ENCODE measurements at places on chromosomes 6 and 20.

DNA sequence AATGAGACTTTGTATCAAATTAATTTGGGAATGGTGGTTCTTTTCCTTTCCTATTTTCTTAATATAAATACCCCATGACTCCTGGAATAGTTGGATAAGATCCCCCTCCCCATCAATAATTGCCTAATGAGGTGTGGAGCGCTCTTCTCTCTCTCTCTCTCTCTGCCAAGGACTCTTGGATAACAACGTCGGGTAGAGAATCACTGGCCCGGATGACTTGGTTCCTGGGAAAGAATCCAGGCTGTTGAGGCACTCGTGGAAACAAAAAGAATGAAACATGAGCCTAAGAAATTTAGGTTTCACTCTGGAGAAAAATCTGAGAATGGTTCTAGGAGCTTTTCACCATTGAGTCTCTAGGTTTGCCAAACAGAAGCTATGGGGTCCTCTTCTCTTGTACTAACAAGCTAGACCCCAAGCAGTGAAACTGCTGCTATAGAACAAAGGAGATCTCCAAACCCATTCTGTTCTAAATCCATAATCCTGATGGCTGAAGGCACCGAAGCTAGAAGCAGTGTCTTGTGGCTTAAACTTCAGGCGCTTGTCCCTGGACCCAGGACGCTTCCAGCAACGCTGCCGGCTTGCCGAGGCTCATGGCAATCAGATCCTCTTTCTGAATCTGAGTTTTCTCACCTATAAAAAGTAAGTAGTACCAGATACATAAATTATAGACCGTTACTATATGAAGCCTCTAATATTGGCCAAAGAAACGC, 241.6 kb upstream of the BTBD3 start:
- no peak for DNase-seq

GRCh38 chr6:50785921-50786320, 32.8 kb upstream of the TFAP2B start:
- DNase-seq, result no peak

- no peak for DNase-seq
Measured at GRCh38 chr6:113009682-113010081, 662.6 kb downstream of the RFPL4B start.

DNA sequence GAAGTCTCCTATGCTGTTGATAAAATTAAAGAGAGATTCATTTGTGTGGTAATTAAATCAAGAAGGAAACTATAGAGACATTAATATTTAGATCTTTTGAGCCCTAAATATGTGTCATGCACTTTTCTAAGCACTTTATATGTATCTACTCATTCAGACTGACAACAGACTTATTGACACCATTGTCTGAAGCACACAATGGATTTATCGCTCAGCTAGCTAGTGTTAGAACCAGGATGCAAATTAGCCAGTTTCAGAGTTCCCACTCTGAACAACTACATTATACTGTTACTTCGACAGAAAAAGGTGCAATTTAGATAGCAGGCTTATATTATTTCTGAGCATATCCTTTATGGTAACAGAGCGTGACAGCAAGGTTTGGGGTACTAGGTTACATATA, 27.7 kb upstream of the KIAA0408 start:
- no peak for DNase-seq

DNA sequence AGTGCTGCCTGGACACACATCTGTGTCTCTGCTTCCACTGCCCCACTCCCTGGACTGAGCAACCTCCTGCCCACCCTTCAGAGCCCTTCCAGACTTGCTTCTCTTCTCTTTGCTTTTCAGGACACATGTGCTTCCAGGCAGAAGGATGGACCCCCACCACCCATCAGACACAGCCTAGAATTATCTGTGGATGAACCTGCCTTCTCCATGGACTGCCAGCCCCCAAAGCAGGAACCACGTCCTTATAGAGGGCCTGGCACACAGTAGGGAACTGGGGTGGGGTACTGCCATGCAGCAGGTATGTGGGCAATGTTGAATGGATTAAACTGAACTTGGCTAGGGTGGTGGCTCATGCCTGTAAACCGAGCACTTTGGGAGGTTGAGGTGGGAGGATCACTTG, 3.6 kb downstream of the KIAA1755 start:
- DNase-seq, result no peak

DNA sequence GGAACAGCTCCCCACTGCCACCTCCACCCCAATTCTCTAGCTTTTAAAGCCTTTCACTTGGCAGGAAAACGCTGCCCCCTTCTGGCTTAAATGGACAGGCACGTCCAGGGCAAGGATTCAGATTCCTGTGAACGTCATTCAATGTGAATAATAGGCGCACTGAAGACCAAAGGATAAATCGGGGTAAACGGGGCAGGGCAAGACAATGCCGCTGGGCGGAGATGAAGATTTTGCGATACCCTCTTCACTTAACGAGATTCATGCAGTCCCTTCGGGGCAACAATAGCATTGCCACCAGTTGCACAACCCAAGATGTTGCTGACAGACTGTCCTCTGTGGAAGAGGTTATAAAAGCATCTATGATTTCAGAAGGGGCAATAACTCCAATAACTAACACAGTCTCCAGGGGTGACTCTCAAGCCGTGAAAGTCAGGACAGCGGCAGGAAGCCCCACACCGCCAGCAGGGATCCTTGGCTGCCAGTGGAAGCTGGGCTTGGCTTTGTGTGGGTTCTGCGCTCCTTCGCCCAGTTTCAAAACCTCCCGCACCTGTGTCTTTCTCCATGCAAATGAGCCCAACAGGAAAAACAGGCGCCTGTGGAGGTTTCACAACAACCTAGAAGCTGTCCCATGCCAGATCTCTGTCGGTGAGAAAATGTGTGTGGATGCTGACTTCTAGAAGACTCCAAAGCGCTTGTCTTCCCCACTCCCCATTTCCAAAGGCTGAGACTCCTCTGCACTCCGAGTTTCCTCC, 291.8 kb downstream of the BMP7 start:
- no peak for DNase-seq

GRCh38 chr6:144582939-144583613, 297.9 kb downstream of the UTRN start:
- DNase-seq, result peak; percentile 2

DNA sequence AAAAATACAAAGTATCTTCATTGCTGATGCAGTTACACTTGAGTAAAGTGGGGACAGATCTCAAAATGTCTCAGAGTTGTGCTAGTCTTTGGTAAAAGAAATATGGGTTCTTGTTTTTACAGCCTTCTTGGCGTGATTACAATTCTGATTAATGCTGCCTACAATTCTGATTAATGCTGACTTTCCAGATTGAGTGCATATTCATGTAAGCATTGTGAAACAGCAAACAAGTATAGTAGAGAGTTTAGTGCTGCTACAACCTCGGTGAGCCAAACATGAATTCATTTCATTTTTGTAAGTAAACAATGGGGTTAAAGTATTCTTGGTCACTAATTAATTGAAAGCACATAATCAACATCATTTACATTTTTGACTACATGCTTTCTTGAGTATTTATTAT, at the start of gene DEFB113:
Gene DEFB113 (minus strand): TSS at position 21 of the 400 bp plus-strand sequence. CDS start 0 bp downstream, at position 21.
- no peak for DNase-seq

DNA sequence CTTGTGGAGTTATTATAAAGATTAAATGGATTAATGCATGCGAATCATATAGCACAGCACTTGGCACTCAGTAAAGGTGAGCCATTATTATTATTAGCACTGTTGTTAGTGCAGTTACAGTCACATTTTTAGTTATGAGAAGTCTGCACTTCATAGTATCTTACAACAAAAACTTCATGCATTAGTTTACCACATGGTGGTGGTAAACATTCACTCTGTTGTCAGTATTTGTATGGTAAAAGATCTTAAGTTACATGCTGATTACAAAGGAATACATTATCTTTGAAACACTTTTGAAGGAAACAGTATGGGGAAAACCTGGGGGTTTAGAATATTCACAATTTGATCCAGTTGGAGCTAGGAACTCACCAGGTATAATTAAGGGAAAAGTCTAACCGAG, 20.8 kb downstream of the TMEM14A start:
- DNase-seq, result no peak

- DNase-seq, result no peak
Measured at GRCh38 chr20:44073011-44073674, 113.8 kb downstream of the JPH2 start.

DNA sequence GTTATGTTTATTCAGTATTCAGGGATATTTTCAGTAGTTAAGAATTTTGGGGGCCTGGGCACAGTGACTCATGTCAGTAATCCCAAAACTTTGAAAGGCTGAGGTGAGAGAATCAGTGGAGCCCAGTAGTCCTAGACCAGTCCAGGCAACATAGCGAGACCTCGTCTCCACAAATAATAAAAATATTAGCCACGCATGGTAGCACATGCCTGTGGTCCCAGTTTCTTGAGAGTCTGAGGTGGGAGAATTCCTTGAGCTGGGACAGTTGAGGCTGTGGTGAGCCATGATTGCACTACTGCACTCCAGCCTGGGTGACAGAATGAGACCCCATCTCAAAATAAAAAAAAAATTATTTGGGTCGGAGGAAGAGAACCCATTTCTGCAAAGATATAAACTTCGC, 20.3 kb downstream of the ADGRG6 start:
- DNase-seq, result no peak

GRCh38 chr6:160030103-160030502, 61.2 kb downstream of the IGF2R start:
- DNase-seq, result no peak

DNA sequence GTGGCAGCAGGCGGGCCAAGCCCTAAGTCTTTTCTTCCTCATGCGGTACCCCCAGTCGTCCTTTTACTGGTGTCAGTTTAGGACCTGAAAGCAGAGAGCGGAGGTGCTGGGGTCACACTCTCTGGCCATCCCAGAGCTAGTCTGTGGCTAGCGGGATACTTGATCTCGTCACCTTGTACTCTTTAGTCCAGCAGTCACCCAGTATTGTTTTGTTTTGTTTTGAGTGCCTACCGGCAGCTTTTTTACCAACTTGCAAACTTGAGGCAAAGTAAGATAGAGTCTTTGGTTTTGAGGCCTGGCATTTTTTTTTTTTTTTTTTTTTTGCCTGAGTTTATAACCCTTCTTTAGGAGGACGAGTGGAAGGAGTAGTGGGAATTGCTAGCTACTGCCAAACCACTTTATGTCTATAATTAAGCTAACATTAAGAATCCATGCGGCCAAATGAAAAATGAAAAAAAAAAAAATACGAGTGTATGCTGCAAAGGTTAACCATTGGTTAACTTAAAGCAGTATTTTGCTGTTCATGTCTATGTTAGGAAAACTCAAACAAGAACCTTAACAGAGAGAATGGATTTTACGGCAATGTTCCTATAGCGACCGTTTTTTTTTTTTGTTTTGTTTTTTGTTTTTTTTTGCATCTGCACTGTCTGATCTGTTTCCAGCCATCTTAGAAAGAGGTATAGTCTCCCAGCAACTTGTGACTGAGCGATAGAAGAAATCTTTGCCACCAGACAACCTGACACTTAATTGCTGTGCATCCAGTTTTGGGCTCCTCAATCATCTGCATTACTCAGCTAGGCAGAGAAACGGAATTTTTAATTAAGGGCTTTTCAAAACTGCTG, 56.9 kb downstream of the FAM217A start:
- no peak for DNase-seq

DNA sequence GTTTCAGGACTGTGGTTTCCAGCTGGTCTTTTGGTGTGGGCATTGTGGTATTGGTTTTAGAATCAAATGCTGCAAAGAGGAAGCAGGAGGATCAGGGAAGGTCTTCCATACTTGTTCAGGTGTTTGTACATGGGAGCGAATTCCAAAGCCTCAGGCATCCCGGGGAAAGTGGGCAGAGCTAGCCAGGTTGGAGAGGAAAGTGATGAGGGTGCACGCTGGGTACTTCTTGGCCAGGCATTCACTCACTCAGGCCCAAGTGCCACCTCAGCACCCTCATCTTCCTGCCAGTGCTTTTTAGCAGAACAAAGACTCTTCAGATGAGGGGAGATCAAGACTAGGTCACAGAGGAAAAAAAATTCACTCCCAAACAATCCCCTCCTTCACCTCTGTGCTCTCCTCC, 241.1 kb upstream of the TBX18 start:
- DNase-seq, result no peak

- DNase-seq, result no peak
Measured at GRCh38 chr6:112407101-112407590, 60.0 kb downstream of the RFPL4B start.

- no peak for DNase-seq
Measured at GRCh38 chr6:25186919-25187318, 92.3 kb upstream of the CARMIL1 start.

Data from activated naive CD4-positive, alpha-beta T cell (primary cell).